Renal cortex interstitium (tissue), 15 donors: ENCODE measurements at places on chromosomes 3 and 15.

- no peak for DNase-seq
Observed at GRCh38 chr3:42012383-42012934, 50.6 kb upstream of the ULK4 start.

- DNase-seq = no peak
Observed at GRCh38 chr15:35854316-35854715, 308.4 kb upstream of the DPH6 start.

DNA sequence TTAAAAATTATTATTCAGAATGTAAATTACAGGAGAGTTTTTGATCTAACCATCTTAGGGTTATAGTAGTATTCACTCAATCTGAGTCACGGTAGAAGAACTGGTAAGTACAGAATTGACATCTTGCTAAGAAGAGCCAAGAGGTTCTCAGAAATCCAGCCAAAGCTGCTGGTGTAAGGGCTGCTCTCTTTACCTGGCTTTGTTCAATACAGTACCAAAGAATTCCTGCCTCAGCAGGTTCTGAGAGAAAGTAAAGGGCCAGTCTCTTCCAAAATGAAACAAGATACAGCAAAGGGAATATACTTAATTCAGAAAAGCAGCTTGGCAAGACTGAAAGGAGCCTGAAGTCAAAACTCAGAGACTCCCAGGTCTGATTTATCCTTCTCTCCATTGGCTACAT lies 193.1 kb downstream of the TNIK start:
- DNase-seq = no peak

- no peak for DNase-seq
Observed at GRCh38 chr15:63306492-63307073, 29.2 kb downstream of the APH1B start.

GRCh38 chr3:2741516-2741915 lies 368.7 kb downstream of the IL5RA start:
- DNase-seq = no peak

- DNase-seq = no peak
Observed at GRCh38 chr15:63348392-63348791, 33.3 kb downstream of the CA12 start.

- no peak for DNase-seq
Observed at GRCh38 chr3:196122021-196122687, 40.3 kb upstream of the TFRC start.

DNA sequence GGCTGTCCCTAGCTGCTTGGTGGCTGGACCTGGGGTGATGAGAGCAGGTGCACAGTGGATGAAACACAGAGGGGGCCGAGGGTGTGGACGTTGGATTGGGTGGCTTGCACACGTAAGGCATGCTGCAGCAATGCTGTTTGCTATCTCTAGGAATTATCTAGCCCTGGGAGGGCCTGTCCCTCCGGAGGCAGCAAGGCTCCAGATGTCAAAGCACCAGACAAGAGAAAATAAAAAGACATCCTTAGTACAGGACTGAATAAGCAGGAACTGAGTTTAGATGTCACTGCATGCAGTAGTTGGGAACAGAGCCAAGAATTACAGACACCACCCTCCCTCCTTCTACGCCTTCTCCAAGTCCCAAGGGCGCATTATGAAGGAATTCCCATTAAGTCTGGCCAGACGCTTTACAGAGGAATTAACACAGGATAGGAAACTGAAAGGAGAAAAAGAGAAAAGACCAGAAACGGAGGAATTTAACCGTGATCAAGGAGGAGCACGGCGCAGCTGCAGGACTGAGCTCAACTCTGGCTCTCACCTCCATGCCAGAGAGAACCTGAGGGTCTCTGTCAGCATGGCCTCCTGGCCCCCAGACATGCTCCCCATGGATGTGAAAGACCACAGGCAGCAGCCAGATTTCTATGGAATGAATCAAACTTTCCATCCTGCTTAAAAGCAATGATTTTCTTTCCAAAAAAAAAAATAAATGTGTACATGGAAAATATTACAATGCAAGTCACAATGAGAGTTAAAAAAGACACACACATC lies 13.8 kb downstream of the ATP10A start:
- DNase-seq = no peak

- DNase-seq = no peak
Observed at GRCh38 chr3:48445277-48445882, 1.2 kb upstream of the ATRIP start.
